Stimulated activated CD8-positive, alpha-beta memory T cell treated with anti-CD3 and anti-CD28 coated beads, Interleukin-4, amount 100 ng/mL, for 24 hours (primary cell): ENCODE measurements at places on chromosomes 4 and X.
A peak's percentile ranks its signal among the peaks of the same experiment; 100 is the strongest.

GRCh38 chr4:153541456-153542096 is 75.4 kb downstream of the TMEM131L start:
- DNase-seq, result no peak

DNA sequence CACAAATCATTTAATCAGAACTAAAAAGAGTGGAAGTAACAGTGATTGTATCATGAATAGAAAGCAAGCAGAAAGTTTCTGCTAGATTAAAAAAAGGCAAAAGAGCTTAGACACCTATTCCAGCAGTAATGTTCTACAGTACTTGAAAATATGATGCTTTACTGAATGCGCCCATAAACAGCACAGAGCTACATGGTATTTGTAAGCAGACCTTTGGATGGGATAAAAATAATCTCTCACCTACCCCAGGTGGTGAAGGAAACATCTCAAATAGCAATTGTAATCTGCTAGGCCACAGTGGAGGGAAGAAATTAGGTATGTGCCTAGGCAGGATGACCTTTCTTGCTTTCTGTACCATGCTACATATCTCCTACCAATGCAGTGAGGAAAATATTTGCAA is 280.9 kb upstream of the PRKX start:
- DNase-seq, result no peak

- no peak for DNase-seq
Measured at GRCh38 chrX:70132224-70132623, 1.0 kb upstream of the IGBP1 start.

DNA sequence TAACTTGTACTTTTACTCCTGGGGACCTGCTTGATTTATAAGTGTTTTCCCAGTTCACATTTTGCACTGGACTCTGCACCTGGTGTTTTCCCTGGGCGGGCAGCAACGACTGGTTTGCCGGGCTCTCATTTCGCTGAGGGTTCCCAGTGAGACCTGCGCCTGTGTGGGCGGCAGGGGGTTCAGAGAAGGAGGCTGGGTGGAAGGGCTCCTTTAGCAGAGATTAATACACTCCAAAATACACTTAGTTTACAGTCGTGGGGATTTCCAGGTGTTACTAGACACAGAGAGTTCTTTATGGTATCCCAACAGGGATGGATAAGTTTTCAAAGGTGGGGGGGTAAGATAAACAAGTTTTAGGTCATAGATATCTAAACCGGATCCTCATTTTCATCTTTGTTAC is 53.0 kb upstream of the SHISA3 start:
- no peak for DNase-seq

DNA sequence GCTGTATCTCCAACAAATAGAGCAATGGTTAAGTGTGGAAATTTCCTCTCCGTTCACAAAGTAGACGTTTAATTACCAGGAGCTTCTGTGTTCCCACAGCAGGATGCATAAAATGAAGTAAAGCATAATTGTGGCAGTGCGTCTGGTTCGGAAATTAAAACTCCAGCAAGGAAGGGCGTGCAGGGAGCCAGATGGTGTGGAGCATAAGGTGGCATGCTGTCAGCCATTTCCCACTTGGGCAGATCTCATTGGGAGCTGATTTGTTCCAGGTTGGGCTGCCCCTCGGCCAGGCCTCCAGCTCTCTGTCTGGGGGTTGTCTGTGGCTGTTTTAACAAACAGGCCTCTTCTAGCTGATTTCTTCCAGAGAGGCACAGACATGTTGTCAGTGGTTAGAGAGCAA is 182.1 kb upstream of the CLNK start:
- no peak for DNase-seq

DNA sequence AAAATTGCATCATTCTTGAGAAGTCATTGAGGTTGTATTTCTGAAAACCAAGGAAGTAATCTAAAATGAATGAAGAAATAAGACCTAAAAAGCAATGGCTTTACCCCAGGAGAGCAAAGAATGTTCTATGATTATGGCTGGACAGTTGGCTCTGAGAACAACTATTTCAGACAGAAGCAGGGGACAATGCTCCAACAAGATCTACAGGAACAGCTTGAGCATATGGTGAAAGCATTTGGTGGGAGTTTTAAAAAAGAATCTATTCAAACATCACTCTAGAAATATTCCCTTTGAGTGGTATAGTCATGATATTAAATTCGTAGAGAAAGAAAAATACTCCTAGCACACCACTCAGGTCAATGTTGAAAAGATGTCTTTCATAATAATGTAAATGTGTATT is 26.7 kb downstream of the DYNLT3 start:
- DNase-seq, result no peak

DNA sequence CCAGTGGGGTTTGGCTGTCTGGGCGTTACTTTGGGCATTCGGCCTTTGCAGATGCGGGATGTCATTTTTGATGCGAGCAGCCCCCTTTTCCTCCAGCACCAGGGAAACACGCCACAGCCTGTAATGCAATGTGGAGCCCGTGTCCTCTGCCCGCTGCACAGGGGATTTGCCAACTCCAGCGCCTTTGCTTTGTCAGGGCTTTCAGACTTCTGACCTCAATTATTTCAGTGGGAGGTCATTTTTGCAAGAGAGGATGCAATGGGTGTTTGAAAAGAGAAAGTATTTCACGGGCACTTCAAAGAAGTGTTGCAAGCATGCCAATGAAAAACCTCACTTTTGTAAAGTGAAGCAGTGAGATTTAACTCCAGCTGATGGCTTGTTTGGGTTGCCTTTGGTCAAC is 11.5 kb downstream of the CLCN4 start:
- DNase-seq, result no peak

DNA sequence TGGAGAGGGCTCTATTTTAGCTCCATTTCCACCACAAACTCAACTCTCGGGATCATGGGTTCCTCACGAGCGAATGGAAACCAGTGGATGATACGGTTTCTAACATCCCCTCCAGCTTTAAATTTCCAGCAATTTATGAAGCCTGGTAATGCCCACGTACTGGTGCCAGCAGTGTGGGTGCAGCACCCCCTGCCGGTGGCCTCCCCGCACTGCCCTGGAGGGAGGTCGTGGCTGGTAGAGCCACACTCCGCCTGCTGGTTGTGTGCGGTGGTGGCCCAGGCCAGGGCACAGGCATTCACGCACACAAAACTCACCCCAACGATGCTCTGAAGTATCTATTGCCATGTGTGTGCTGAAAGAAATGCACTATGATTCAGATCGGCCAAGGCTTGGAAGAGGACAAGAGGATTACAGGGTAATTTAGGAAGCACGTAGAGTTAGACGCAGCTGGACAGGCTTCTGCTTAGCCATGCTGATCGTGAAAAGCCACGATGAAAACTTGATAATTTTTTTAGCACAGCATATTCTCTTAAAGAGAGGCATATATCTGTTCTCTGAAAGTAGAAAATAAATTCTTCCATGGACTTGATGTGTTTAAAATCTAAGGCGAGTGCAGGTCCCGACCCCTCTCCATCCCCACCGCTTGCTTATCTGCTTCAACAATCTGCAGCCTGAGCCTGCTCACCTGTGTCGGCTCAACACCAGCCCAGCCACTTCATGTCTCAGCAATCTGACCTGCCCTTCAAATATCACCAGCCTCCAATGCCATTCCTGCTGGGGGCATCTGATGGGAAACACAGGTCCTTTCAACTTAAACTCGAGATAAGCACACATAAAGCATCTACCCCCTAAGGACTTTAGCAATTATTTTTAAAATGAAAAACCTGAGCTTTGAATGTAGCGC is 59.1 kb downstream of the SCD5 start:
- peak; percentile 66 for DNase-seq

- no peak for DNase-seq
Measured at GRCh38 chr4:185238750-185239149, 29.4 kb downstream of the SNX25 start.

DNA sequence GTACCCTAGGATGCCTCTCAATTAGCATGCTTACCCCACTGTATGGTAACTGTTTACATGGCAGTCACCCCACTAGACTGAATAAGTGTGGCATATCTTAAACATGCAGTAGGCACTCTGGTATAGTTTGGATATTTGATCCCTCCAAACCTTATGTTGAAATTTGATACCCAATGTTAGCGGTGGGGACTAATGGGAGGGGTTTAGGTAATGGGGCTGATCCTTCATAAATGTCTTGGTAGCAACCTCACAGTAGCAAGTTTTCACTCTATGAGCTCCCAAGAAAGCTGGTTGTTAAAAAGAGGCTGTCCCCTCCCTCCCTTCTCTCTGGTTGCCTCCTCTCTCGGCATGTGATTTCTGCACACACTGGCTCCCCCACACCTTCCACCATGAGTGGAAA is 10.1 kb downstream of the TMEM150C start:
- no peak for DNase-seq

DNA sequence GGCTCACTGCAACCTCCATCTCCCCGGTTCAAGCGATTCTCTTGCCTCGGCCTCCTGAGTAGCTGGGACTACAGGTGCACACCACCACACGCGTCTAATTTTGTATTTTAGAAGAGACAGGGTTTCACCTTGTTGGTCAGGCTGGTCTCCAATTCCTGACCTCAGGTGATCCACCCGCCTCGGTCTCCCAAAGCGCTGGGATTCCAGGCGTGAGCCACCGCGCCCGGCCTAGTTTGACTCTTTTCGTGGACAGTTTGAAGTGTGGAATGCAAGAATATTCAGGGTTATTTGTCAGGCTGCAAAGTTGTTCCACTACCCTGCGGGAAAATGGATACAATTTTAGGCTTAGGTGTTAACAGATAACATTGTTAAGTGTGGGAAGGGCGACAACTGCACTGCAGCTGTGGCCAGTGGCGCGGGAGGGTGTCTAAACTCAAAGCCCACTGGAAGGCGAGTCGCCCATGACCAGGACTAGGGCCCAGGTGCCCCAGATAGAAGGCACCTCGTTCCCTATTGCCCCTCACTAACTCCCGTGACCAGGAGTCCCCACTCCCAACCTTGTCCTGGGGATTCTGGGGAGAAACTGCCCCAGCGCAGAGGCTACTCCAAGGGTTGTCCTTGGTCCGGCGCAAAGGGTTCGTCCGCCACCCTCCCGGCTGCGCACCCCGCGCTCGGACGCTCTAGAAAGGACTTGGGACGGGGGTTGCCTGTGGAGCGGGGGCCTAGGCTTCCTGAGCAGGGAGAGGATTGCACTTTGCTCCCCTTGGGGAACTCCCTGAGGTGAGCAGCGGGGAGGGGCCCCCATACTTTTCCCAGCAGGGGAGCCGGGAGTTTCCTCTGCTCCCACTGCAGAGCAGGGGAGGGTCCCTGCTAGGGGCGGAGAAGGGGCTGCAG is 1.1 kb upstream of the CD99 start:
- DNase-seq, result no peak

GRCh38 chr4:2855584-2855983 is 11.9 kb downstream of the ADD1 start:
- no peak for DNase-seq

DNA sequence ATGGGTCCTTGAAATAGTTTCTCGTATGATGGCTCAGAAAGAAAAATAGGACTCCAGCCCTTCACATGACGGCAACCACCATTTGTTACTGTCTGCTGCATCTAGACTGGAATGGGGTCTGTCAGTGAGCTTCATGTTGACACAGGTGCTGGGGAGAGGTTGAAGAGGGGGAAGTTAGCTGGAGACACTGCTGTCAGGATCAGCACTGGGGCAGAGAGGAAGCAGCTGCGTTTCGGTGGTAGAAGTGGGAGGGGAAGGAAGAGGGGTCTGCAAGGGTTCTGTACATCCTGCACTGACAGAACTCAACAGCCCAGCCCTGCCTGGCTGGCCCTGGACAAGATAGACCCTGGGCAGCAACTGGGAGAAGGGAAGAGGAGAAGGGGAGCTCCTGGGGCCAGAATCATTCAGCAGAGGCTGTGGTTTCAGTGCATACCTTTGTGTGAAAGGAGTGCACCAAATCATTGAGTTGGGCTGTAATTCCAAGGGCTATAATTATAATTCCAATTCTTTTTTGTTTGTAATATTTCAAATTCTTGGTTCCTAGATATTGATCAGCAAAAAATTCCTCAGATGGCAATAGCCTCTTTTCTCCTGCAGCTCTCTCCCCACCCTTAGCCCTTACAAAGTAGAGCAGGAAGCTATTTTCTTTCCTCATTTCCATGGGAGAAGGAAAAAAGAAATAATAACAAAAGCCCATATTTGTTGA is 119.4 kb upstream of the C1GALT1C1 start:
- no peak for DNase-seq

DNA sequence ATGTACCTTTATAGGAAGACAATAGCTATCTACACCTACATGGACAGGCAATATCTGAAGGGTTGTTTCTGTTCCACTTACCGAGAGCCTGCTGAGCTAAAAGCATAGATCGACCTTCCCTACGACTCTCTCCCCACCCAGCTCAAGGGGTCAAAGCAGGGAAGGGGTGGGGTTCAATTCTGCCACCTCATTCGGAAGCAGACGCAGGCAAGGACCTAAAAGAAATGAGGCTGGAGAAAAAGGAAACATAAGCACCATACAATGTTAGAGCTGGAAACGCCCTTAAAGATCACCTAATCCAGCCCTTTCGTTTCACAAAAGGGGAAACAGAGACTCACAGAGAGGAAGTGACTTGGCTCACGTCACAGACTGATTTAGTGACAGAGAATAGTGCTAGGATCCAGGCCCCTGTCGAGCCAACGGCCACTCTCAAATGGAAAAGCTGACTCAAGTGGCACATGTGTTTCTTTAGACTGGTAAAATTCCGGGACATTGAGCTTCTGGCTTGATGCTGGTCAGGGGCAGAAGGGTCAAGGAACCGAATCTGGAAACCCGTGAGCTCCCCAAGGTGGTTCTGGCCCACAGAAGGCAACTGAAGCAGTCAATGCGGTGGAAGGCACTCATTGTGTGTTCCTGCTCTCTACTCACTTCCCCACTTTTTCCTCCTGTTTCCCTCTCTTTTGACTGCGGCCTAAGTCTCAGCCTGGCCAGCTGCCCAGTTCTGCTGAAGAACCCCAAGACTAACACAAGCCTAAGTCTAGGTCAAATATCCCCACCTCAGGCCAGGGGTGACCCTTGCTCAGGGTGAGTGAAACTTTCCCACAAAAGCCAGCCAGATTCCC is 7.5 kb downstream of the SEPTIN6 start:
- no peak for DNase-seq

- DNase-seq, result no peak
Measured at GRCh38 chr4:8328456-8328855, 58.9 kb downstream of the HTRA3 start.

DNA sequence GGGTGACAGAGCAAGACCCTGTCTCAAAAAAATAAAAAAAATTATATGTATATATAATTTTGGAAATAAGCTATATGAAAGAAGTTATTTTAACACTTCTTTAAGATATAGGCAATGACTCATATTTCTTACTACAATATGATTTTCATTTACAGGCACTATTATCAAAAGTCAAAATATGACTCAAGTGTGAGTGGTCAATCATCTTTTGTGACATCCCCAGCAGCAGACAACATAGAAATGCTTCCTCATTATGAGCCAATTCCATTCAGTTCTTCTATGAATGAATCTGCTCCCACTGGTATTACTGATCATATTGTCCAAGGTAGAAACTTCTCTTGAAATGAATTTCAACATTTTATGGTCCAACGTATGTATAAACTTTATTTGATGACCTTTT is 20.8 kb downstream of the OCIAD1 start:
- DNase-seq, result no peak
